Lung (tissue), 17 donors: ENCODE measurements at places on chromosomes 7 and 10.

- DNase-seq, result no peak
These were observed 168.8 kb upstream of the FRMD4A start for GRCh38 chr10:14499601-14499904.

DNA sequence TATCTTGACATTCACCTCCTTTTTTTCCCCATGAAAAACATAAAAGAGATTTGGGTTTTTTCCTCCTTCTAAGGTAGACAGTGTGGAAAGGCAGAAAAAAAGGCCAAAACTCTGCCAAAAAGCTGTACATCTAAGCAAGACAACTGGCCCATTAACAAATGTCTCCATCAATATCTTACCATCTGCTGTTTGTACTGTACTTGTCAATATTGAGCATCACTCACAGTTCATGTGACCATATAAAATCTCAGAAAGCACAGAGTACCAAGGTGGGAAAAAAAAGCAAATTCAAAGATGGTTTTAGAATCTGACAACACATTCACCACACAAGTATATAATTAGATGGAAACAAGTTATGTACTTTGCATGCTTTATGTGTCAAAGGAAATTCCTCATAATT is 52.6 kb downstream of the CACNA2D1 start:
- no peak for DNase-seq

- DNase-seq, result peak; percentile 59
These were observed 34.9 kb upstream of the LOXL4 start for GRCh38 chr10:98302741-98303365.

GRCh38 chr7:99352247-99352646 is 22.3 kb upstream of the ARPC1B start:
- DNase-seq, result no peak

DNA sequence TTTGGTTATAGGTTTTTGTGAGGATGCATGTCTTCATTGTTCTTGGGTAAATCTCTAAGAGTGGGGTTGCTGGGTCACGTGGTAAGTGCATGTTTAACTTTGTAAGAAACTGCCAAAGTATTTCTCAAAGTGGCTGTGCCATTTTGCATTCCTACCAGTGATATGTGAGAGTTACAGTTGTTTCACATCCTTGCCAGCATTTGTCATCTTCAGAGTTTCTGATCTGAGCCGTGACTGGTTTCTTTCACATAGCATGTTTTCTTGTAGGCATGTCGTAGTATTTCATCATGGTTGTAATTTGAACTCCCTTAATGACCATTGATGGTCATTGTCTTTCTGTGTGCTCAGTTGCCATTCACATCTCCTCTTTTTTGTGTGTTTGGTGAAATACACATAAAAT is 286.0 kb downstream of the RNLS start:
- DNase-seq, result no peak

DNA sequence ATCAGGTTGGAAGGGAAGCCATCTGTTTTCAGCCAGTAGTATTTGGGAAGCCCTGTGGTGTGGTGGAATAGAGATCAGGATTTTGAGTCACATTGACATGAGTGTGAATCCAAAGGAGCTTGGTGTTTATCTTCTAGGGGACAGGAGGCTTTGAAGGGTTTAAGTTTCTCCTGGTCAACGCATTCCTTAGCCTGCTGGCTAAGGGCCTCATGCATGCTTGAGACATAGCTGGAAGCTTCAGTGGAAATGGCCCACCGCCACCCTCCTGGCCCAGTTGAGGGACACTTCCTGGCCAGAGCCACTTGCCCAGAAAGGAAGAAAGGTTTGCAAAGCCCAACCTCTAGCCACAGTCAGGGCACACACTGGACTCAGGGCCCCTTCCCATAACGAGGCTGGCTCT is 70.9 kb downstream of the CDK1 start:
- no peak for DNase-seq

GRCh38 chr7:77288676-77289320 is 89.2 kb upstream of the FGL2 start:
- DNase-seq, result no peak

DNA sequence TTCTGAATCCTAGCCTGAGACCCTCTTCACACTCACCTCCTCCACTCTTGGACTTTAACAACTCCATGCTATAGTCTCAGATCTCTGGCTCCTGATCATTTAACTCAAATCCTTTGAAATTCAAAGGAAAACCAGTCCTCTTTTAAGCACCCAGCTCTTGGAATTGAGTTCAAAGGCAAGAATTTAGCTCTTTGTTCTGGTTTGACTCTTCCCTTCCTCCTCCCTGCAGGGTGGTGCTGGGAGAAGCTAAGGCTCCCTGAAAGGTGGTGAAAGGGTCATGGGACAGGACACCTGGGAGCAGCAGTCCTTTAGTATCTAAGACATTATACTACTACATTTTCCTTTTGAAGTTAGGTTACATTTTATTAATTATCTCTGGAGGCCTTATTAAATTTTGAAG is 259.4 kb downstream of the CCSER2 start:
- DNase-seq, result no peak

- no peak for DNase-seq
These were observed 55.7 kb upstream of the HECTD2 start for GRCh38 chr10:91354166-91355075.

GRCh38 chr10:1679821-1680650 is 57.3 kb downstream of the ADARB2 start:
- peak; percentile 32 for DNase-seq

DNA sequence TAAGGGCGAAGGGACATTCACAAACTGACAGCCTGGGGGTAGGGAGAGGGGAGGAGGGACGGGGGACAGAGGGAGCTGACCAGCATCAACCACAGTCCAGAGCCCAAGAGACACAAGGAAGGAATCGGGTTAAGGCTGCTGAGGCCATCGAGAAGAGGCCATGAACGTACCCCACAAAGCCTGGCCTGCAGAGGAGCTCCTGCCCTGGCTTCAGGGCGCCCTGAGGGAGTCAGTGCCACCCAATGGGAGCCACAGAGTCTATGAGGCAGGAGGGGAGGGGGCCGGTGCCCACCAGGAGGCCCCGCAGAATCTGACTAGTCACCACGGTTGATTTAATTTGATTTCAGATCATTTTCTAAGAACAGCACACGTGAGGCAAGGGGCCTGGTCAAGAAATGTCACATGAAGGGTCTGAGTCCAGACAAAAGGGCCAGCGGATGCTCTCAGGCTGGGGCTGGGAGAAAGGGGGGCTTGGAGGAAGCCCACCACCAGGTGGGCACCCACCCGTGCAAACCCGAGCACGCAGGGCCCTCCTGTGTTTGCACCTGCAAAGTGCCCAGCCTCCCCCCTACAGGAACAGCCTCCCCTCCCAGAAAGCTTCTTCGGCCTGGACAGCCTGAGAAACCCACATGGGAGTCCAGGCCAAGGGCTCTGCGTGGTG is 40.4 kb downstream of the CAMK2B start:
- no peak for DNase-seq

- no peak for DNase-seq
These were observed 14.1 kb upstream of the NDUFA5 start for GRCh38 chr7:123571684-123572083.

GRCh38 chr10:49135575-49136313 is 1.9 kb upstream of the FAM170B start:
- peak; percentile 53 for DNase-seq

- no peak for DNase-seq
These were observed 156.4 kb upstream of the KLF14 start for GRCh38 chr7:130890176-130891020.

DNA sequence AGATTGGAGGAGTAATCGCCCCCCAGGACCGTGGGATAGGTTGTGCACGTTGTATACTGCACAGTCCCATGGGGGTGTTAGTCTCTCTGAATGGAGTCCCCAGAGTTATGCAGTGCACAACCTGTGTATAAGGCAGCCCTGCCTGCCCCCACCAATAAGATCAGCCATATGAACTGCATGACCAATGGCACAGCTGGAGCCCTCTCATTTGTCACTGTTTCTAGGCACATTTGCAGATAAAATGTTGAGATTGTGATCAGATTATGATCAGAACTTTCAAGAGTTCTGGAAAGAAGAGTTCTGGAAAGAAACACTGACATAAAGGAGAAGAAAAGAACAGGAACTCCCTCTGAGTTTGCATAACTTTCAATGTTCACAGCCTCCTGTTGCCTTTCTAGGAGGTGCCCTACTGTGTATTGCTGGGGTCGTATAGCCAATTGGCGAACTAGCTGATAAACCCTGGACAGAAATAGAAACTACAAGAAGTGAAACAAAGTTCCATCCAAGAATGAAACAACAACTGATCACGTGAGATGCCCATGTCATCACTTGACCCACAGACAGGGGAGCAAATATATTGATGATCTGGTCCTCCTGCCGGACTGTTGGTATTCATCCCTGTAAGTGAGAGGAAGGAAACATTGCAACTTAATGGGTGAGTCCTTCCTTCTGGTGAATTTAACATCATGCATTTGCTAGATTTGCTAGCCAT is 49.6 kb upstream of the TOMM7 start:
- no peak for DNase-seq

GRCh38 chr10:63799521-63800300 is 278.5 kb downstream of the REEP3 start:
- peak; percentile 29 for DNase-seq

DNA sequence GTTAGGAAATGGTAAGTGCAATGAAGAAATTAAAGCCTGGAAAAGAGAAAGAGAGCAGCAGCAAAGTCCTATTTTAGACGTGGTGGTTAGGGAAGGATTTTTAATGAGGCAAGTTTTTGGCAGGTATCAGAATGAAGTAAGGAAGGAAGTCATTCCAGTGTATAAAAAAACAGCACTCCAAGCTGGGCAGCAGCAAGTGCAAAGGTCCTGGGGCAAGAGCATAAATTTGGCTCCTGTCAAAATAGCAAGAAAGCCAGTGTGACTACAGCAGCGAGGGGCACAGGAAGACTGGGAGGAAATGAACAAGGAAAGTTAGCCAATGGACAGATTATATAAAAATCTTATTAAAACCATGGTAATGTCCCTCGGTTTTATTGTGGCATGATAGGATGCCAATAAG is 90.2 kb downstream of the PPP1R3A start:
- no peak for DNase-seq

GRCh38 chr10:24483701-24484100 is 240.0 kb downstream of the ARHGAP21 start:
- DNase-seq, result no peak

DNA sequence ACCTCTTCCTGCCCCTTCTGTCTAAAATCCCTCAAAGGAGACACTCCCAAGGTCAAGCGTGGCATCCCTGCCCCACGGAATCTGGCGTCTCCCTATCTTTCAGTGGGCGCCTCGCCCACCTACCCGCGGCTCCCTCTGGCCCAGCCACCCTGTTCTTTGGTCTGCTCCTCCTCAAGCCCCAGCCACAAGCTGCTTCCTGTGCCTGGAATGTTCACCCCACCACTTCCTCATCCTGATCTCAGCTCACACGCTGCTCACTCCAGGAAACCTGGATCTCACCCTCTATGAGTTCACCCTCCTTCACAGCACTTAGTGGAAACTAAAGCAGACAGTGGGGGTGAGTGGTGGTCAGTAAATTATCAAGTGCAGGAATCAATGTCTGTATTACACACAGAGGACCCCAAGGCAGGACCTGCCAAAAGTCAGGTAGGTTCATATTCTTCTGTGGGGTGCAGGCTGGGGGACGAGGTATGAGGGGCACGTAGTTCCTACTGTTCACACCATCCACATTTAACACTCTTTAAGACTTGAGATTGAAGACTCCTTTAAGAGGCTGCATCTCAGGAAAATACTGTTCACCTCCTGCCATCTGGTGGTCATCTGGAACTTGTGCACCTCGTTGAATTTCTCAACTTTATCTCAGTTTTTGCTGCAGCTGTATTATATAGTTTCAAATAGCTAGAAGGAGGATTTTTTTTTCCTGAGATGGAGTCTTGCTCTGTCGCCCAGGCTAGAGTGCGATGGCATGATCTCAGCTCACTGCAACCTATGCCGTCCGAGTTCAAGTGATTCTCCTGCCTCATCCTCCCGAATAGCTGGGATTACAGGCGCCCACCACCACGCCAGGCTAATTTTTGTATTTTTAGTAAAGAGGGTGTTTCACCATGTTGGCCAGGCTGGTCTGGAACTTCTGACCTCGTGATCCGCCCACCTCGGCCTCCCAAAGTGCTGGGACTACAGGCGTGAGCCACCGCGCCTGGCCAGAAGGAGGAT is 166.6 kb downstream of the ARHGAP21 start:
- DNase-seq, result peak; percentile 78

DNA sequence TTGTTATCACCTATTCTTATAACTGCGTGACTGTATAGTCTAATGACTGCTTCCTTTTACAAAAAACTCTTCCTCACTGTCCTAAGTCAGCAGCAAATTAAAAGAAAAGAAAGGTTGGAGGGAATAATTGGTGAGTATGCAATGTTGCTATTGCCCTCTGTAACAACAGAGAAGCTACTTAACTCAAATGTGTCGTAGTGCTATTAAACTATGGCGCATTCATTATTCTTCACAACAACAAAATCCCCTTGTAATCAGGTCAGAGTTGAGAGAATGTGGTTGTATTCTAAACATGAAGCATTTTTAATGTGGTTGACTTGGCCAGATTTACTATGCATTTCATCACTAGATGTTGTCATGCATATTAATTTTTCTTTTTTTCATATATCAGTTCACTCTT is 897.8 kb upstream of the PHF14 start:
- no peak for DNase-seq

- no peak for DNase-seq
These were observed 16.2 kb downstream of the CCNY start for GRCh38 chr10:35352512-35352911.

- peak; percentile 56 for DNase-seq
These were observed 3.0 kb downstream of the BRI3 start for GRCh38 chr7:98284335-98285036.

DNA sequence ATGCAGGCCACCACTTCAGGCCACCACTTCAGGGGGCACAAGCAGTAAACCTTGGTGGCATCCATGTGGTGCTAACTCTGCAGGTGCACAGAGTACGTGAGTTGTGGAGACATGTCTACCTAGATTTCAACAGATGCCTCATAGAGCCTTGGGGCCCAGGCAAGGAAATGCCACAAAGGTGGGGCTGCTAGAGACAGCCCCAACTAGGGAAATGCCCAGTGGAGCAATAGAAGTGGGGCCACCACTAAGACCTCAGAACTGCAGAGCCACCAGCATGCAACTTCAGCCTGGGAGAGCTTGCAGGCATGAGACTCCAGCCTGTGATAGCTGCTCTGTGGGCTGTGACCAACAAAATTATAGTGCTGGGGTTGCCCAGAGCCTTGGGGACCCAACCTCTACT is 107.6 kb downstream of the DNAJC1 start:
- no peak for DNase-seq

- peak; percentile 12 for DNase-seq
These were observed 141.4 kb upstream of the INSYN2A start for GRCh38 chr10:127337801-127338200.

- DNase-seq, result no peak
These were observed 200.0 kb downstream of the POLR1F start for GRCh38 chr7:19508821-19509220.

GRCh38 chr7:232410-233248 is 40.3 kb downstream of the FAM20C start:
- DNase-seq, result no peak

DNA sequence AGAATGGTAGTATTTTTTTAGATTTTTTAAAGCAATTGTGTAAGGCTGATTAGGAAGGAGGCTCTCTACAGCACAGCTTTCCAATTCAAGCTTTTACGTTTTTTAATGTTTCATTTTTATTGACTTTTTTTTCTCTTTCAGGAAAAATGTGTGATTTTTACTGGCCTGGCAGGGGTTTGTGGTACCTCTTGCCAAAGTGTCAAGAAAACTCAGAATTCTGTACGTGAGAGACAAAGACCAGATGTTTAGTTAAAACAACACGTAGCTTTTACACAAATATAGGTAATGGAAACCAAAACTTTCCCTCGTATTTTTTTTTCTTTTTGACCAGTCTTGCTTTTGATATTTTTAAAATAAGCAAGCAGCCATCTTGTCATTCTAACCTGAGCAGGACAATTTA is 6.0 kb upstream of the NPVF start:
- peak; percentile 61 for DNase-seq
